Pancreas (tissue), 10 donors: ENCODE measurements at places on chromosomes 11 and 22.
A peak's percentile ranks its signal among the peaks of the same experiment; 100 is the strongest.

DNA sequence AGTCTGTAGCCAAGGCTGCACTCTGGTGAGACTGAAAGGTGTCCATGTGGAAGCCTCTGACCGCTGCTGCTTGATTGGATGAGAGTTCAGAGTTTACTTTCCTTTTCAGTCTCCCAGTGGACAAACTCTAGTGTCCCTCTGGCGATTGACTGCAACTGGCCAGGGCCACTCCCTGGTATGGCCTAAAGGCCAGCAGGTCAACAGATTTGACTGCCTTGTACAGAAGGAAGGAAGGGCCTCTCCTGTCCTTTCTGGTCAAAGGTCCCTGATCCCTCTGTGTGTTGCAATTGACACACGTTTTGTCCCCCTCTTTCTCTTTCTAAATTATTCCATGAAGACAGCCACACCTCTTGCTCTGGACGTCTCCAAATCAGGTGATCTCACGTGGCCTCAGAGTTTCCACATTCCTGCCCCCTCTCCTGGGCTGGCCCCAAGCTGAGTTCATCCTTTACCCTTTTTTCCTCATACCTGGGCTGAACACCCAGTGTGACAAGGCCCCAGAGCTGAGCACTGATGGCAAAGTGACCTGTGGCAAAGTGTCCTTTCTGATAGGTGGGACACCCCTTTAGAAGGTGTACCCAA is 18.7 kb upstream of the FBLN1 start:
- no peaks in the 10 kb centered on the region for H3K4me1 ChIP-seq
- no peak overlapping the region for H3K4me3 ChIP-seq
- no peaks in the 10 kb centered on the region for H3K27me3 ChIP-seq
- DNase-seq: no peak
- no peaks in the 10 kb centered on the region for H3K36me3 ChIP-seq

DNA sequence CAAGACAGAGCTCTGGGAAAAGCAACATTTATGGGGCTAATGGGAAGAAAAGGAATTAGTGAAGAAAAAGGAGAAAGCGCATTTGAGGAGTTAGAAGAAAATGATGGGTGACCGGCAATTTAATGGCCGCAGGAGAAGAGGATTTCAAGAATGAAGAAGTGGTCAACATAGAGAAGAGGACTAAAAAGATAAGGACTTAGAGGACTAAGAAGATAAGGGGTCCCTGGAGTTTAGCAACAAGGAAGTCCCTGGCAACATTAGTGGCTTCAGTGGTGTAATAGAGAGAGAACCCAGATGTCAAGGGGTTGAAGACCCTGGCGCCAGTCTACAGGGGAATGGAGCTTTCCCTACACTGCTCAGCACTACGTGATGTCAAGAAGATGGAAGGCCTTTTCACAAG is 32.3 kb downstream of the WEE1 start:
- no peak overlapping the region for H3K4me3 ChIP-seq
- no peaks in the 10 kb centered on the region for H3K4me1 ChIP-seq
- H3K27ac ChIP-seq: no peak overlapping the region
- DNase-seq: no peak
- H3K36me3 ChIP-seq: no peaks in the 10 kb centered on the region
- H3K27me3 ChIP-seq: no peaks in the 10 kb centered on the region

DNA sequence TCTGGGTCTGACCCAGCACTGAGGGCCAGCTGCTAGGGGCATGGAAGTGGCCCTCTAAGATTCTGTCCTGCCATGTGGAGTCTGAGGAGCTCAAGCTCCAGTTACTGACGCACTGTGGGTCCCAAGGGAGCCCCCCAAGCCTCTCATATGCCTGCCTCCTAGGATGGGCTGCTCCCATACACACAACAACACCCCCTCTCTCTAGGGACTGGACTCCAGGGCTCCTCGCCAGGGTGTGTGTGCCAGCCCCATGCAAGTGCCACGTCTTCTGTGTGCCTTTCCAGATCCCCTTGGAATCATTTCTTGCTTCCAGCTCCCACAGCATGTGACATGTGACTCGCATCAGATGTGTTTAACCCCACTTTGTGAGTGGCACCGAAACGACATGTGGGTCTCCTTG is 234.5 kb downstream of the CEP164 start:
- no peak overlapping the region for H3K4me3 ChIP-seq
- DNase-seq: no peak
- H3K27me3 ChIP-seq: no peaks in the 10 kb centered on the region

DNA sequence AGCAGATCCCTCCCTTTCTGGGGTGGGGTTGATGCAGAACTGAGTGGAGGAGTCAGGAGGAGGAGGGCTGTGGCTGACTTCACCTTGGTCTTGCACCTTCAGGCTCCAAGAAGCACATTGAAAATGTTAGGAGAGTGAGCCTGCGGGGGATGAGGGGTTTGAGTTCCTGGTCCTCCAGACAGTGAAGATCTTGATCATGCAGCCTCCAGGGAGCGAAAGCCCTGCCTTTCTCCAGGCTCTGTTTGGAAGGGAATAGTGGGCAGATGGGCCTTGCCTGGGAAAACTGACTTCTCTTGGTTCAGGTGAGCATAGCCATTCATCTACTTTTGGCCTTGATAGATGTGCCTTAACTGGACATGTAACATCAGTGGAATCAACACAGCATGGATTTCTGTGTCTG is 267.6 kb upstream of the B3GAT1 start:
- H3K4me3 ChIP-seq: no peak overlapping the region
- no peaks in the 10 kb centered on the region for H3K4me1 ChIP-seq
- DNase-seq: no peak
- no peak overlapping the region for H3K27ac ChIP-seq
- no peaks in the 10 kb centered on the region for H3K27me3 ChIP-seq

- H3K27me3 ChIP-seq: no peaks in the 10 kb centered on the region
- H3K4me1 ChIP-seq: no peaks in the 10 kb centered on the region
- no peaks in the 10 kb centered on the region for H3K36me3 ChIP-seq
- no peak for DNase-seq
These were observed 163.8 kb downstream of the SWAP70 start for GRCh38 chr11:9827708-9828107.

DNA sequence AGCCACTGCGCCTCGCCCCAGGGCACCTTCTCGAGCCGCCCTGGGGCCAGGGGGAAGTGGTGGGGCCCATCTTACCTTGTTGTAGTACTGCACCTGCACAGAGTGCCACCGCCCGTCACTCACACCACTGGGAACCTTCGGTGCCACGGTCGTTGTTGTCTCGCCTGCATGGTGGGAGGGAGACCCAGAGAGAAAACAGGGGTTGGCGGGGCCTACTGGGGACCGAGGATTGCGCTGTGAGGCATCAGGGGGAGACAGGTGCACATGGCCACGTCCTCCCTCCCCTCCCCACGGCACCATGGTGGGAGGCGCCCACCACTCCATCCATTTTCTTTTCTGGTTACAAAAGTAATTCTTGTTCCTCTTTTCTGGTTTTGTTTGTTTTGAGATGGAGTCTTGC is 97.8 kb downstream of the TRMU start:
- no peaks in the 10 kb centered on the region for H3K4me1 ChIP-seq
- no peak for DNase-seq
- H3K36me3 ChIP-seq: no peaks in the 10 kb centered on the region

DNA sequence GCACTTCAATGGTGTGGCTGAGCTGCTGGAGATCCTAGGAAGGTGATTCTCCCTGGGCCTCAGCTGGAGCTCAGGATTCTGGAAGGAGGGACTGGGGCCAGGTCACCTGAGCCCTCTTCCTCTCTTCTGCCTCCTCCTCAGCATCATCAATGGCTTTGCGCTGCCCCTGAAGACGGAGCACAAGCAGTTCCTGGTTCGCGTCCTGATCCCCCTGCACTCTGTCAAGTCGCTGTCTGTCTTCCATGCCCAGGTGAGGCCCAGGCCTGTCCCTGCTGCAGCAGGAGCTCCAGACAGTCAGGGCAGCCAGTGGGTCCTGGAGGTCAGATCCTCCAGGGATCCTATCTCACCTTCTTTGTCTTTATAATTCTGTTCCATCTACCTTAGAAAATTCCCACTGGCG is 5.4 kb downstream of the GPHA2 start:
- H3K4me1 ChIP-seq: peaks cover 14% of the 10 kb centered on the region
- no peak for DNase-seq
- no peaks in the 10 kb centered on the region for H3K27me3 ChIP-seq
- H3K27ac ChIP-seq: no peak overlapping the region

GRCh38 chr11:117300283-117300663 is 9.1 kb downstream of the BACE1-AS start:
- H3K27me3 ChIP-seq: no peaks in the 10 kb centered on the region
- peak overlapping the region; percentile 41 for H3K4me3 ChIP-seq
- peak overlapping the region; percentile 73 for H3K27ac ChIP-seq
- peak; percentile 72 for DNase-seq
- H3K36me3 ChIP-seq: no peaks in the 10 kb centered on the region
- H3K4me1 ChIP-seq: peaks cover 33% of the 10 kb centered on the region

DNA sequence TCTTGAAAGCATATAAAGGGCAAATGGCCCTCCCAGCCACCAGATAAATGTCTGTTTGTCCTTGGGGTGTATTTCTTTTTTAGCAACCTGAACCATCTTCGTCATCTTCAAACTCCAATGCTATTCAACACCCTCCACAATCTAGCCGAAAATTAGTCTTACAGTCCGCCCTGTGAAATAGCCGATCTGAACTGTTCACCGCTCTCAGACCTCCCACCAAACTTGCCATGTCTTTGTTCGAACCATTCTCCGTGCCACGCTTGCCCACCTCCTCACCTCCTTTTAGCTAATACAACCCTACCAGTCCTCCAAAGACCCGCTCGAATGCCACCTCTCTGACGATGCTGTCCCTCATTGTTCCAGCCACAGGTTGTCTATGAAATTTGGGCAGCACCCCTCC is 46.0 kb downstream of the SC5D start:
- H3K4me1 ChIP-seq: no peaks in the 10 kb centered on the region
- no peaks in the 10 kb centered on the region for H3K36me3 ChIP-seq
- H3K27ac ChIP-seq: no peak overlapping the region
- no peak for DNase-seq
- H3K27me3 ChIP-seq: no peaks in the 10 kb centered on the region

DNA sequence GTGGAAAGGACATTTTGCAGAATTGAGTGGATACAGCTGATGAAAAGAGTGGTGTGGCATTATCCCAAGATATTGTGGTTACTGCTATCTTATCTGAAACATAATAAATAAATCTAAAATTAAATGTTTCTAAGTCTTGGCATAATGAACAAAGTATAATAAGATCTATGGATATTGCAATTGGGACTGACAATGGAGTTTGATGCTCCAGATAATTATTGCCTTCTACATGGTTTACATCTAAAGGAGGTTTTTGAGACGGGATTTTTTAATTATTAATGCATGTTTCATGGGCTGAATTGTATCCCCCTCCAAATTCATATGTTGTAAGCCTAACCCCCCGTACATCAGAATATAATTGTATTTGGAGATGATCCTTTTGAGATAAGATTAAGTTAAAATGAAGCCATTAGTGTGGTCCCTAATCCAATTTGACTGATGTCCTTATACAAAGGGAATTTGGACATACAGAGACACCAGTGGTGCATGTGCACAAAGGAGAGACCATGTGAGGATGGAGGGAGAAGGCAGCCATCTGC is 198.5 kb downstream of the MSANTD4 start:
- H3K4me3 ChIP-seq: no peak overlapping the region
- no peaks in the 10 kb centered on the region for H3K36me3 ChIP-seq
- no peak overlapping the region for H3K27ac ChIP-seq
- DNase-seq: no peak
- H3K27me3 ChIP-seq: no peaks in the 10 kb centered on the region
- no peaks in the 10 kb centered on the region for H3K4me1 ChIP-seq

- H3K27ac ChIP-seq: peak overlapping the region; percentile 41
- H3K4me1 ChIP-seq: peaks cover 6% of the 10 kb centered on the region
- peaks cover under 1% of the 10 kb centered on the region for H3K36me3 ChIP-seq
- H3K4me3 ChIP-seq: peak overlapping the region; percentile 58
These were observed 592 bp downstream of the EEF1G start for GRCh38 chr11:62573006-62573591.

GRCh38 chr11:97860237-97860636 is 1160.5 kb upstream of the CNTN5 start:
- H3K36me3 ChIP-seq: no peaks in the 10 kb centered on the region
- DNase-seq: no peak
- H3K4me3 ChIP-seq: no peak overlapping the region
- no peaks in the 10 kb centered on the region for H3K4me1 ChIP-seq

- H3K27me3 ChIP-seq: peaks cover 5% of the 10 kb centered on the region
- H3K27ac ChIP-seq: no peak overlapping the region
- no peaks in the 10 kb centered on the region for H3K36me3 ChIP-seq
- H3K4me3 ChIP-seq: peak overlapping the region; percentile 49
- DNase-seq: no peak
- peaks cover 5% of the 10 kb centered on the region for H3K4me1 ChIP-seq
These were observed 431 bp downstream of the SLC37A2 start for GRCh38 chr11:125063429-125064043.

- DNase-seq: peak; percentile 80
- H3K4me1 ChIP-seq: peaks cover 12% of the 10 kb centered on the region
- peaks cover 18% of the 10 kb centered on the region for H3K36me3 ChIP-seq
- H3K27ac ChIP-seq: peak within 1 kb of the TSS; percentile 74
These were observed at the start of gene ANKRD13D for GRCh38 chr11:67289226-67289650. Gene ANKRD13D (plus strand): TSS chr11:67289303. CDS start chr11:67289461, 158 bp downstream.

GRCh38 chr11:35997902-35998520 is 54.1 kb downstream of the LDLRAD3 start:
- no peaks in the 10 kb centered on the region for H3K36me3 ChIP-seq
- no peaks in the 10 kb centered on the region for H3K4me1 ChIP-seq
- H3K4me3 ChIP-seq: no peak overlapping the region
- no peak for DNase-seq
- H3K27me3 ChIP-seq: no peaks in the 10 kb centered on the region

GRCh38 chr11:68324695-68325094 is 12.3 kb downstream of the LRP5 start:
- no peak overlapping the region for H3K27ac ChIP-seq
- no peak overlapping the region for H3K4me3 ChIP-seq
- no peak for DNase-seq
- no peaks in the 10 kb centered on the region for H3K36me3 ChIP-seq

DNA sequence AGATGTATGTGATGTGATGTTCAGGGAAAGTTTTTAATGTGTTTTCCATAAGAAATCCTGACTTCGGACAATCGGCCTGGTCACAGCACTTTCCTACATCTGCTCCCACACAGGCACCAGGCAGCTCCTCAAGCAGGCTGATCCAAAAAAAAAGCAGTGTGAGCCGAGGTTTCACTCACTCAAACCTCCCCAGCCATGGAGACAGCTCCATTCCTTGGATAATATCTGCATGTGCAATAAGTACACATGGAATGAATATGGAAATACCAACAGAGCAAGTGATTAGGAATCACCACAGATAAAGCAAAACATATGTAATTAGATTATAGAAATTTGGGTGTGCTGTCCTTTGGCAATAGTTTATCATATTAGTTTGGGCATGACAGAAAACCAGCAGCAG is 88.8 kb upstream of the API5 start:
- H3K27me3 ChIP-seq: no peaks in the 10 kb centered on the region
- H3K4me1 ChIP-seq: no peaks in the 10 kb centered on the region
- DNase-seq: no peak
- no peak overlapping the region for H3K4me3 ChIP-seq
- H3K36me3 ChIP-seq: no peaks in the 10 kb centered on the region
